ENCODE measurements at places on chromosomes 5 and 9.

DNA sequence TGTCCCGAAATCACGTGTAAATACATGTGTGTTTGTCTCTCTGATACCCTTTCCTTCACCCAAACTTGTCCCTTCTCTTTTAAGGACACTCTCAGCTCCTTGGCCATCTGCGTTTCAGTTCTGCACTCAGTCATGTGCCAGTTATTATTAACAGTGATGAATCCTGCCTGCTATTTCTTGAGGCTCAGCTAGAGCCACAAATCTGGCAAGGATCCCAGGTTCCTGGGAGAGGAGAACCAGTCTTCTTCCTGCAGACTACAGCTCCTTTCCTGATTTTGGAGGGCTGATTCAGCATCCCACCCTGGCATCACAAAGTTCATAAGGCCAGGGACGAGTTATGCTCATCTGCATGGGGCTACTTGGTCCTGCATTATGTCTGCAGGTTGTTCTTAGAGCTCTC, 5.6 kb downstream of the MAMDC2 start:
- peak; percentile 59 for DNase-seq

DNA sequence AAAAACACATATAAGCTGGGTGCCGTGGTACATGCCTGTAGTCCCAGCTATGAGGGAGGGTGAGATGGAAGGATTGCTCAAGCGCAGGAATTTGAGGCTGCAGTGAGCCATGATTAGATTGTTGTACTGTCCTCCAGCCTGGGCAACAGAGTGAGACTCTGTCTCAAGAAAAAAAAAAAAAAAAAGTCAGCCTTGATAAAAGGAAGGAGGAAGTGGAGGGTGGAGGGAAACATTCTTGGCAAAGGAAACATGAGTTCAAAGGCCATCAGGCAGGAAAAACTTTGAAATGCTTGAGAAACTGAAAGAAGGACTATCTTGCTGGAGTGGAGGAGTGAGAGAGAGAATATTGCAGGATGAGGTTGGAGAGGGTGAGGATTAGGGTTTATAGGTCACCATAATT, 18.3 kb upstream of the ANKHD1 start:
- DNase-seq: no peak

DNA sequence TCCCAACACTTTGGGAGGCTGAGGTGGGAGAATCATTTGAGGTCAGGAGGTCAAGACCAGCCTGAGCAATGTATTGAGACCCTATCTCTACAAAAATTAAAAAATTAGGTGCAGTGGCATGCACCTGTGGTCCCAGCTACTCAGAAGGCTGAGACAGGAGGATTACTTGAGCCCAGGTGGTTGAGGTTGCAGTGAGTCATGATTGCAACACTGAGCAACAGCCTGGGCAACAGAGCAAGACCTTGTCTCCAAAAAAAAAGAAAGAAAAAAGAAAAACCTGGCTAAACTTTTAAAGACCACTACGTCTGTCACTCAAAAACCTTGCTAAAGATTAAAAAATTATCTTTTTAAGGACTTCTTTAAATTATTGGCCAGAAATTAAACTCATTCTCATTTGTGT, 59.8 kb upstream of the ABCA1 start:
- DNase-seq: no peak

GRCh38 chr5:179799644-179799973, 5.8 kb downstream of the LTC4S start:
- no peak for DNase-seq

DNA sequence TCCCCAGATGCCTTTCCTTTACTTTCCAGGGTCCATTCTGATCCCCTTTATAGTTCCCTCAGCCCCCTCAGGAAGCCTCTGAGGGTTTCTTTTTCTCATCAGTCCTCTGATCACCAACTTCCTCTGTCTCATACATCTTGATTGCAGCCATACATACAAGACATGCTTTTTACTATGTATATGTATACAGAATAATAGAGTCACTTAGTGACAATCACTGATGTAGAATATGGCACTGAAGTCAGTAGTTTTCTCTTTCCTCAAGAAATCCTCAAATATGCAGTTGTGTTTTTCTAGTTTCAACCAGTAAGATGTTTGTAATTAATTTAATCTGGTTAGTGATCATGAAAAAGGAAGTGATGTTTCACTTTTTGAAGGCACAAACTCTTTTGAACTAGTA, 364.1 kb downstream of the MAN2A1 start:
- no peak for DNase-seq

GRCh38 chr5:142829801-142830220, 59.6 kb downstream of the ARHGAP26 start:
- no peak for DNase-seq

GRCh38 chr9:104802906-104803305, 39.0 kb downstream of the NIPSNAP3B start:
- no peak for DNase-seq

- no peak for DNase-seq
Observed at GRCh38 chr9:78010445-78010844, 21.2 kb downstream of the GNAQ start.

GRCh38 chr5:151153766-151154272, 3.8 kb downstream of the ANXA6 start:
- DNase-seq: no peak

- DNase-seq: no peak
Observed at GRCh38 chr5:34900652-34901051, 14.7 kb downstream of the RAD1 start.

GRCh38 chr9:114116126-114116747, 17.1 kb upstream of the KIF12 start:
- DNase-seq: no peak

DNA sequence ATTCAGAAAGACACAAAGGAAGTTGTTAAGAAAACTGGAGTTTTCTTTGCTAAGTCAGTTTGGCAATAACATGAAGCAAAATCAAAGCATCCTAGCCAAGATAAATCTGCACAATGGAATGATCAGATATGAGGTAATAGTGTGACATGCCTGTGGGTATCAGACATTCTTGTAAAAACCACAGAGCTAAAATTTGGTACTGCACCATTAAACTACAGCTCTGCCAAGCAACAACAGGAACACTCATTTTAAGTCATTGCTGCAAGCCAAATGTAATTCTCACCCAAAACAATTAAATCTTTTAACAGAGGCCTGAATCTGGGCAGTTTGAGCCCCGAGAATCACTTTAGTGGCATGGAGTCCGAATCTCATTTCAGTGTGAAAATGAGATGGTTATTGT, 96.6 kb downstream of the VCAN start:
- peak; percentile 94 for DNase-seq

- no peak for DNase-seq
Observed at GRCh38 chr5:123132316-123132715, 43.3 kb downstream of the PRDM6 start.

GRCh38 chr5:13763719-13764118, 180.8 kb downstream of the DNAH5 start:
- no peak for DNase-seq

DNA sequence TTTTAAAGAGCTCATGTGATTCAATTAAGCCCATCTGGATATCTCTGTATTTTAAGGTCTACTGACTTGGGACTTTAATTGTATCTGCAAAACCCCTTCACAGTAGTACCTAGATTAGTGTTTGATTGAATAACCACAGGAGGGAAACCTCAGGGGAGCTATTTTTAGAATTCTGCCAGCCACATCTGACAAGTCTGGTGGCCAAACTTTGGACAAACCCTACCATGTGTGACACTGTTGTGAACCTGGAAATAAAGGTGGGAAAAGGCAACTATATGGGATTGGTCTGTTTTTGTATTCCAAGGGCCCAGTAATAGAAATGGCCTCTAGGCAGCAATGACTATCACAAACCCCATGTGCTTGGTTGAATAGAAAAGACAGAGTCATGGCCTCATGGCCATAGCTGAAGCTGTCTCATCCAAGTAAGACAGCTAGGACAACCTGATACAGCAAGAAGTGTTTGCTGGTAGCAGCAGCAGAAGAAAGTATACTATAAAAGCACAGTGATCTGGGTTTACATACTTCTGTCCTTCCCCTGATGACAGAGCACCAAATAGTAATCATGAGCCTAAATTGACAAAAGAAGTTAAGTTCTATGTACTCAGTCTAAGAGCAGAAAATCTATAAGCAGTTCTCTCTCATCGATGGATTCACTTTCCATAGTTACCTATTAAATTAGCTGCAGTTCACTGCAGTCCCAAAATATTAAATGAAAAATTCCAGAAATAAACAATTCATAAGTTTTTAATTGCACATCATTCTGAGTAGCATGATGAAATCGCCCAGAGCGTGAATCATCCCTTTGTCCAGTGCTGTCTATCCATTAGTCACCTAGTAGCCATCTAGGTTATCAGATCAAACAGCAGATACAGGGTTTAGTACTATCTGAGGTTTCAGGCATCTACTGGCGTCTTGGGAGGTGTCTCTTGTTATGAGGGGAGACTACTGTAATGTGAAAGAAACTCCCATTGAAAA, 189.8 kb downstream of the ARHGAP26 start:
- DNase-seq: peak; percentile 29

DNA sequence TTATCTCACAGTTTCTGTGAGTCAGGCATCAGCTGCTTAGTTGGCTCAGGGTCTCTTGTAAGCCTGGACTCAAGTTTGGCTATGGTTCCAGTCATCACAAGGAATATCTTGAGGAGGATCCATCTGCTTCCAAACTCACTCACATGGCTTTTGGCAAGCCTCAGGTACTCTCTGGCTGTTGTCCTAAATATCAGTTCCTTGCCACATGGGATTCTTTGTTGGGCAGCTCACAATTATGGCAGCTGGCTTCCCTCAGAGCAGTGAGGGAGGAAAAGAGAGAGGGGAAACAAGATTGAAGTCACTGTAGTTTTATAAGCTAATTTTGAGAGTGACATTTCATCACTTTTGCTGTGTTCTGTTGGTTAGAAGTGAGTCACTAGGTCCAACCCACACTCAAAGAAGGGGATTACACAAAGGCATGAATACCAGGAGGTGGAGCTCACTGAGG, 144.5 kb downstream of the GCNT1 start:
- peak; percentile 71 for DNase-seq

GRCh38 chr5:128949847-128950546, 15.3 kb upstream of the SLC27A6 start:
- no peak for DNase-seq

- DNase-seq: no peak
Observed at GRCh38 chr5:79731775-79732174, 42.1 kb downstream of the CMYA5 start.

DNA sequence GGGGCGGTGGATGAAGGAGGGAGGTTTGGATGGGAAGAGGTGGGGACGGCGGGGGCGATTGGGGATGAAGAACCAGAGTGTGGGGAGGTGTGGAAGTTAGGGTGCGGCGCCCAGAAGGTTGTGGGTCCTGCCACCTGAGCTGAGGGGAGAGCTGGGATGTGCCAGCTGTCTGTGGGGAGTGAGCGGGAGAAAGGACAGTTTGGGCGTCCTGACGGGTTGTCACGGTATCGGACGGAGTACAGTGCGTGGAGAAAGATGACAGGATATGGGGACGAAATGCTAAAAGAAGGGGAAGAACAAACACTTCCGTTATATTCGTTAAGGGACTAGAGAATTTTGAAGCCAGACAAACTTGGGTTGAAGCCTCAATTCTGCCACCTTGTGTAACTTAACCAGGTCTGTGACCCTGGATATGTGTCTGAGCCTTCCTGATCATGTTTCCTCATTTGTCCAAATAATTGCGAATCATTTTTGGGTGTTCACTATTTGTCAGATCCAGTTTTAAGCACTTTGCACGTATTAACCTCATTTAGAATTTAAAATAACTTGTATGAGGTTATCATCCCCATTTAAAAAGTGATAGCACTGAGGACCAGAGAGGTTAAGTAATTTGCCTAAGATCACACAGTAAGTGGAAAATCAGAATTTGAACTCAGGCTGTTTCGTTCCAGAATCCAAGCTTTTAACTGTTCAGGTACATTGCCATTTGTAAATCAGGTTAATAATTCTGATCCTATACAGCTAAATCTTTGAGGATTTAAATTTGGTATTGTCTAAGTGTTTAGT, 689 bp downstream of the CNTRL start:
- DNase-seq: no peak

DNA sequence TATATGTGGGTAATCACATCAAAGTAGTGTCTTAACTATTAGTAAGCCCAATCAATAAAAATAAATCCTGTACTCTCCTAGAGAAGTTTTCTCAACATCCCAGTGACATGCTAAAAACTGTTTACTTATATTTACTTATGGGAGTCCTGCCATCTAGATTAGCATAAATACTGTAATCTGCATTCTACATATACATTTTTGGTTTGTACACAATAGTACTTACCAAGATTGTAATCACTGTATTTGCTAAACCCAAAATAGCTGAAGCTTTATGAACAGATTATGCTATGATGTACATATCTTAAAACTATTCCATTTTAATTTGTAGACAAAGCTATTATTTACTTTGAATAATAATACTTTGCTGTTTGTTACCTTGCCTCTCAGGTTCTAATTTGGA, 105.4 kb downstream of the EDIL3 start:
- no peak for DNase-seq

- peak; percentile 44 for DNase-seq
Observed at GRCh38 chr5:126526493-126526892, 68.5 kb downstream of the ALDH7A1 start.

GRCh38 chr5:72835633-72836032, 19.2 kb downstream of the TNPO1 start:
- no peak for DNase-seq

DNA sequence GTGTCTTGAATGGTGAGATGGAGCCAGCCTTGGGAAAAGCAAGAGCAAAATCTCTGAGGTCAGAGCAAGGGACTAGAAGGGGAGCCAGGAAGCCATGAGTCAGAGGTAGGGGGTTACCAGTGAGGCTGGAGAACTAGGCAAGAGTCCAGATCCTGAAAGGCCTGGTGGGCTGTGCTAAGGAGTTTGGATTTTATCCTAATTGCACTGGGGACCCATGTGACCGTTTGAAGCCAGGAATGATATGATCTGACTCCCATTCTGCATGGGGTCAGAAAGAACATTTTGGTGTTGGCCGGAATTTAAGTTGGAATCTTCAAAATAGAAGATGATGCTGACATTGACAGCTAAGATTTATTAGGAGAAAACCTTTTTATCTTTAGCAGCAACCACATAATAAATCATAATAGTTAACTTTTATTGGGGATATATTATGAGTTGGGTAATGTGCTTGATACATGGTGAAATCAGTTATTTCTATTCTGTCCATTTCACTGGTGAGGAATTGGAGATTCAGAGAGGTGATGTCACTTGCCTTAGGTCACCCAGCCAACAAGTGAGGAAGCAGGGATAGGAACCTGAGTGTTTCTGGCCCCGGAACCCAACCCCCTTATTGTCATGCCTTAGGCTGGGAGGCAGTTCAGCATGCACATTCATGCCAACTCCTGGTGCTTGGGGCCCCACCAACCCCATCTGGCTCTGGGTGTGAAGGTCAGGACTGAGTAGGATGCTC, 61.5 kb upstream of the RARS1 start:
- DNase-seq: no peak

DNA sequence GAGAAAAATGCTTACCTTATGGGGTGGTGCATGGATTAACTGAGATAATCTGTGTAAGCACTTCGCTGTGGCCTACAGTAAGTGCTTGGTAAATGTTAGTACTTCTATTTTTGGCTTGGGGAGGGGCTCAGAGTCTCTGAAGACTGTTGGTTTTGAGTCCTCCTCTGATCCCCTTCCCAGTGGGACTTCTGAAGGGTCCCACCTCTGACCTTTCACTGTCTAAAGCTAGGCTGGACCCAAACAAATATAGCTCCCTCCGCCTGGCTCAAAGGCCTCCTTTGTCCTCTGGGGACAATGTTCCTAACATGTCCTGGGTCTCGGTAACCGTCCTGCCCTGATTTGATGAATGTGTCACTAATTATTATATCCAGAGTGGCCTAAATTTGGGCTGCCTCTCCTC, 34.8 kb downstream of the CAMK2A start:
- no peak for DNase-seq

All from fibroblast of gingiva (primary cell).